Stimulated activated CD8-positive, alpha-beta memory T cell treated with anti-CD3 and anti-CD28 coated beads, Interleukin-2, amount 100 ng/mL, for 1 hour (primary cell): ENCODE measurements at places on chromosomes 2 and 18.

GRCh38 chr18:37551249-37551648, 14.3 kb downstream of the CELF4 start:
- DNase-seq: no peak

DNA sequence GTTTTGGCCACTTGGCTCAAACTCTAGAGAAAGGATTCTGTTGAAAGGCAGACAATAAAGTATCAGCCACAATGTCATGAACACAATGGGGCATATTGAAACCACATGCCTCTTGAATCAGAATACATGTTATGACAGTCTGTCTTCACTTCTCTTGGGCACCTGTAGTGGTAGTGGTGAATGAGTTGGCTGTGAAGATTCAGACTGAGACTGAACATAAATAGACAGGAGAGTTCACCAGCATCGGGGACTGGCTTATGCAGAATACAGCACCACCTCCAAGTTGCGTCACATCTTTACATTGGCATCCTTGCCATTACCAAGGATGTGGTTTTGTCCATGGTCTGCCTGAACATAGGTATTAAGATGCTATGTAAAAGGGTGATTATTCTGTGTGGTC, 336.8 kb downstream of the MYCN start:
- DNase-seq: no peak

DNA sequence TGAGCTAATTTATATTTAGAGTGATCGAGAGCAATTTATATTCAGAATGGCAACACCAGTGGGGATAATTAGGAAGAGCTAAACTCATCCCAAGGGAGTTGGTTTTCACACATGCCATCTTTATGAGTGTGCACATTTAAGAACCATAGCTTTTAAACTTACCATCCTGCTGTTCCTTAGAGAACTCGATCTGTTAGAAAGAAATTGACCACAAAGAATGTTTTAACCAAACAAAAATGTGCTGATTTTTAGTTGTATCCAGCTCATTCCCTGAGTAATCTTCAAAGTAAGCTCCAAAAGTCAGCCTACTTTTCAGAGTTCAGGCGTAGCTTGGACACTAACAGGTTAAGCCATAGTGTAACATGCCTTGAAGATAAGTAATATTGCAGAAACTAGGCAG, 12.6 kb downstream of the MYL1 start:
- DNase-seq: no peak

DNA sequence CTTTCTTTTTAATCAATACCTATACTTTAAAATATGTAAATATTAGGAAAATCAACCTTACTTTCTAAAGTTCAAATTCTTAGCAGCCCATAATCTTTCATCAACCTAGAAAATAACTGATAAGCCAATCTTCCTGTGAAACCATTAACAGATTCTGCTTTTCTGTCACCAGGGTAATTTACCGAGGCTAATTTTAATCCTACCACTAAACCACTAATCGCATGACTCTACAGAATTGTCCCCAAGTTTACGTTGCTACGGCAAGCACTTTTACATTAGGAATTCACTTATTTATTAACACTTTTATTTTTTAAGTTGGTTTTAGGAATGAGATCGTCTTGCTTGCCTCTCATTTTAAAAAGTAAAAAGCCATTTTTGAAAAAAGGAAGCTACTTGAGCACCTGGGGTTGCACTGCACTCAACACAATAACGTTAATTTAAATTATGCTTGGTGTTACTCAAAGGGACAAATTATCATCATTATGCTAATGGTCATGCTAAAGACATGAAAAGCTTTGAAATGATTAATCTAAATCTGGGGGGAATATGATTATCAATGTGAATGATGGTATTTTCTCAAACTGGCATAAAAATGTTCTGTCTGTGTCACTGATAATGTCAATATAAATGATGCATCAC, 10.2 kb downstream of the ZNF516 start:
- no peak for DNase-seq

DNA sequence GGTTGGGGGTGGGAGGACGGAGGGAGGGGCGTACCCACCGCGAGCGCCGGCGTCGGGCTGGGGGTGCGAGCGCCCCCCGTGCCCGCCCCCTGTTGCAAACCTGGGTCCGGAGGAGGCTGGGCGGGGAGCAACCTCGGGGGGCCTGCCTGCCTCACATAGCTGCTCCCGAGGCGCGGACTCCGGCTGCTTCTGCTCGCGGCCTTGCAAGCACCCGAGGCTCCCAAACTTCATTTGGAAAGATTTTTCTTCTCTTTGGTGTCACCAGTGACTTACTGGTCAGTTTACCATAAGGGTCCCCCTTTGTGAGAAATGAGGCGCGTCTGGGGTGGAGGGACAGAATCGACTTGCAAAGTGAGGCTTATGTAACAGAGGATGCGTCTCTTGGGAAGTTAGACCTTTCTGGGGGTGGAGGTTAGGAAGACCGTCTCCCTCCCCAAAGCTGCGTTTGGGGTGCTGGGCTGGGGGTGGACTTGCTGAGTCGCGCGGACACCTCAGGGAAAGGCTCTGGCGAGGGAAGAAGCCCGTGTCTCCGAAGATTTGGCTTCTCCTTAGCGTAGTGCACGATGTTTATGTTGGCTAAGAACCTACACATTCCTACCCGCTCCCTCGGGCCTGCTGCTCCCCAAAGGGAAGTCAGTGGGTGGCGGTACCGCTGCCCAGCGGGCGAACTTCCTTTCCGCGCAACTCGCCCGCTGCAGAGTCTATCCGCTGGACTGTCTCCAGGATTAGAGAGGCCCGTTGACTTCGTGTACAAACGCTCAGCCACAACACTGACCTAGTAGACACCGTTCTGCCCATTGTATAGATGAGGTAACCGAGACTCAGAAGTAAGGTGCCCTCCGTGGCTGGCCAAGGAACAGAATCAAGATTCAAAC, 559 bp downstream of the TMEM37 start:
- DNase-seq: no peak

DNA sequence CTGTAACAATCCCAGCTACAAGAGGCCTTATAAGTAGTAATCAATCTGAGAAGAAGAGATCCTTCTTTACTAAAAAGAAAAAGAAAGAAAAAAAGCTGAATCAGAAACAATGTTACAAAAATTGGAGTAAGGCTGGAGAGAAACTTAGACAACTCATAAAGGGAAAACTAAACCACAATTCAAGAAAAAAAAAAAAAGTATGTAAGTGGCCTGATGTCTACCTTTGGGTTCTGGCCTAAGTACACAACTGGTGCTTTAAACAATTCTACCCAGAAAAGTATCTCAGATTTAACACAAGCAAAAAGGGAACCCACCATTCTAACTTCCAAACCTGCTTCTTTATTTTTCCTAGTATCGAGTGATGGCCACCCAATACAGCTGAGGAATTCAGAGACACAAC, 45.3 kb downstream of the ZNF521 start:
- DNase-seq: no peak

DNA sequence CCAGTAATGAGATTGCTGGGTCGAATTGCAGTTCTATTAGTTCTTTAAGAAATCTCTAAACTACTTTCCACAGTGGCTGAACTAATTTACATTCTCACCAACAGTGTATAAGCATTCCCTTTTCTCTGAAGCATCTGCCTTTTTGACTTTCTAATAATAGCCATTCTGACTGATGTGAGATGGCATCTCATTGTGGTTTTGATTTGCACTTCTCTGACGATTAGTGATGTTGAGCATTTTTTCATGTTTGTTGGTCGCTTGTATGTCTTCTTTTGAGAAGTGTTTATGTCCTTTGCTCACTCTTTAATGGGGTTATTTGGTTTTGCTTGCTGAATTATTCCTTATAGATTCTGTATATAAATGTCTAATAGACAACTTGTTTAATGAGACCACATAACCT, 69.6 kb upstream of the UGP2 start:
- no peak for DNase-seq

GRCh38 chr2:96898641-96899412, 28.9 kb upstream of the SEMA4C start:
- no peak for DNase-seq

- no peak for DNase-seq
These were observed 37.9 kb downstream of the CCDC150 start for GRCh38 chr2:196677404-196677803.

GRCh38 chr18:11963991-11964484, 17.3 kb upstream of the IMPA2 start:
- no peak for DNase-seq

DNA sequence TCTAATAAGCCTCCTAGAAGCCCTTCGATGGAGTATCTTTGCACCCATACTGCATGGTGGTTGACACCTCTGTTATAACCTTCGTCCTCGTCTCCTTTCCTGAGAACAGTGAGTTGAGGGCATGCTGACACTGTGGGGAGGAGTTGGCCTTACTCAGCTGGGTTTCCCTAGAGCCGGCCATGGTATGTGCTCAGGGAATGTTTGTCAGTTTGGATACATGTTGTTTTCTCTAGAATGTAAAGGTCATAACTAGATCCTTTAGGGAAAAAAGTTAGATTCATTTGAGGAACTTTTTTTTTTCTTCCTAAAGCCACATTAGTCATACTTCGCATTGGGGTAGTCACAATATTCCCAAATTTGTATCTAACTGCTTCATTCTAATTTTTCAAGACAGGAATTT, 106.0 kb upstream of the FOSL2 start:
- DNase-seq: no peak

DNA sequence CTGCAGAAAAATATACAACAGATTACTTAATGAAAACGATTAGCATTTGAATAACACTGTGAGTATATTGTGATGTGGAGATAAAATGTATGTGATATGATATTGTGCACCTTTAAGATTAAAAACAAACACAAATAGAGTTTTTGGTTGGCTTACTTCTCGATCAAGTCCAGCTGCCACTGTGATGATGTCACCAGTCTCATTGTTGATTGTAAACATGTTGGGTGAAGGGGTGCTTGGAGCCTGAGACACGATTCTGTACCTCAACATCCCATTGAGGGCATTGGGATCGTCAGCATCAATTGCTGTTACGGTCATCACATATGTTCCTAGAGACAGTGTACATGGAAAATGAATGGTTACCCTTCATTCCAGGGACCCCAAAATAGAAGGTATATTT, 174.1 kb downstream of the CDH2 start:
- DNase-seq: no peak

GRCh38 chr2:145777914-145778313, 1258.0 kb upstream of the ZEB2 start:
- DNase-seq: no peak
